8988T (cell line): ENCODE measurements at places on chromosomes 11 and 22.

DNA sequence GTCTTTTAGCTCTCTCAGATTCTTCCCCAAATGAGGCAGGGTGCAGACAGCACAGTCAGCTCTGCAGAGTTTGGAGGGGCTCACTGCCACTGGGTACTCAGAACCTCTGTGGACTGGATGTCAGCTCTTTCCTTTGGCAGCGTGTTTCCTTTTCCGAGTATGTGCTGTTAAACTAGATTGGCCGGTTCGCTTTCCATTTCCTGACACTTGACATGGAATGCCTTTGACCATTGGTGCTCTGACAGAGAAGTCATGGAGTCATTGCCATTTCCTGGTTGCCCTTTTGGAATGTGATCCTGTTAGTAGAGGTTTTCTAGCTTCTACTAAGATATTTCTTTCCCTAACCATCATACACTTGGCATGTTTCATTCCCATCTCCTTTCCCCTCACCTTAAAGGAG, 86.7 kb downstream of the SWAP70 start:
- no peak for DNase-seq

DNA sequence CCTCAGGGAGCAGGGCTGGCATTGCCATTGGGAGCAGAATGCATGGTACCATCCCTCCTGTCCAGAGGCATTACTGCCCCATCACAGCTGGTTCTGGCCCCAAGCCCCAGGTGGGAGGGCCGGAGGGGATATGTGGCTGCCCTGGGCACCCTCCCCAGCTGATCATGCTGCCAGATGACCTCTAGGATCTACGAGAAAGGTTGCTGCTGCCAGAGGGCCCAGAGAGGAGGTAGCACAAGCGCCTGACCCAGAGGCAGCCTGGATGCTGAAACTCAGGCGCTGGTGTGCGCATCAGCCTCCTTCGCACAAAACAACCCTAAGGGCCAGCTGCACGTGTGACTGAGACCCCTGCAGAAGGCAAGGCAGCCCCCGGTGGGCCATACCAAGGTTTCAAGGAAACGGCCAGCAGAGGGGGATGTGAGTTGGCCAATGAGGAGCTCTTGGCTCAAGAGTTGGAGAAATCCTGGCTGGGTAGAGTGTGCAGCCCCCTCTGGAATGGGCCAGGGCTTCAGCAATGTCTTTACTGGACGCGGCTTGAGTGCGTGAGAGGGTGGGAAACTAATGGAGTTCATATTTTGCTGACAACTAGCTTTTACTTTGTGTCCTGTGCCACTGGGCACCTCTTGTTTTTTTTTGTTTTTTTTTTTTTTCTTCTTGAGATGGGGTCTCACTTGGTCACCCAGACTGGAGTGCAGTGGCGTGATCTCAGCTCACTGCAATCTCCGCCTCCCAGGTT, 88.3 kb upstream of the PARVA start:
- no peak for DNase-seq

DNA sequence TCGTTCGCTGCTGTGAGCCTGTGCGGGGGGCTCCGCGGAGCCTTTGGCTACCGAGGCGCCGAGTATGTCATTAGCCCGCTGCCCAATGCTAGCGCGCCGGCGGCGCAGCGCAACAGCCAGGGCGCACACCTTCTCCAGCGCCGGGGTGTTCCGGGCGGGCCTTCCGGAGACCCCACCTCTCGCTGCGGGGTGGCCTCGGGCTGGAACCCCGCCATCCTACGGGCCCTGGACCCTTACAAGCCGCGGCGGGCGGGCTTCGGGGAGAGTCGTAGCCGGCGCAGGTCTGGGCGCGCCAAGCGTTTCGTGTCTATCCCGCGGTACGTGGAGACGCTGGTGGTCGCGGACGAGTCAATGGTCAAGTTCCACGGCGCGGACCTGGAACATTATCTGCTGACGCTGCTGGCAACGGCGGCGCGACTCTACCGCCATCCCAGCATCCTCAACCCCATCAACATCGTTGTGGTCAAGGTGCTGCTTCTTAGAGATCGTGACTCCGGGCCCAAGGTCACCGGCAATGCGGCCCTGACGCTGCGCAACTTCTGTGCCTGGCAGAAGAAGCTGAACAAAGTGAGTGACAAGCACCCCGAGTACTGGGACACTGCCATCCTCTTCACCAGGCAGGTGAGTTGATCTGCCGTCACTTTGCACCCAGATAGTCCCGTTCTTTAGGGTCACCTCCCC, 1.0 kb downstream of the ADAMTS15 start:
- DNase-seq, result no peak

DNA sequence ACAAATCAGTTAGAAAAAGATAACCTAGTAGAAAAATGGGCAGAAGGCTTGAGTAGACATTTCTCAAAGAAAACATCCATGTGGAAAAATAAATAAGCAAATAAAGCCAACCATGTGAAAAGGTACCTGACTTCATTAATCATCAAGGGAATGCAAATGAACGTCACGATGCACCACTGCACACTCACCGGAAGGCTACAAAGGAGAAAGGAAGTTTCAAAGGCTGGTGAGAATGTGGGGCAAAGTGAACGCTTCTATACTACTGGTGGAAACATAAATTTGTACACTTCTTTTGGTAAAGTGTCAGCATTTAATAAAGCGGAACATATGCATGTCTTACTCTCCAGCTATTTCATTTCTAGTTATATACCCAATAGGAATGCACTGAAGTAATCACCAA, 166.8 kb downstream of the CSNK2A3 start:
- no peak for DNase-seq

- DNase-seq, result no peak
These were observed 2.4 kb downstream of the RASGRP2 start for GRCh38 chr11:64741375-64742086.
